ENCODE measurements at places on chromosomes 7 and 10.

DNA sequence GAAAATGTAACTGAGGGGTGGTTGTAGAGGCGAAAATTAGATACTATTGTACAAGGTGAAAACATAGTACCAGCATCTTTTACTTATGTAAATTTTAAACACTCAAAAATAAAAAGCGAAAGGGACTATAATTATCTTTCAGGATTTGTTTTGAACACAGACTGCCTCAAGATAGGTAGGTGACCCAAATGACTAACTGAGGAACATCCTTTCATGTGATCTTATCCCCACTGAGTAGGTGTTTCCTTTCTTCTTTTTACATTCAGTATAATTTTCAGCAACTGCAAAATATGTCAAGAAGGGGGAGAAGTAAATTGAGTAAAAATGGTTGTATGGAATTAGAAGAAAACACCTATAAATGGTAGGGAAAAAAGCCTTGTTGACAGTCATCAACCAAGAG, 236.7 kb downstream of the PHF14 start:
- DNase-seq, result no peak

DNA sequence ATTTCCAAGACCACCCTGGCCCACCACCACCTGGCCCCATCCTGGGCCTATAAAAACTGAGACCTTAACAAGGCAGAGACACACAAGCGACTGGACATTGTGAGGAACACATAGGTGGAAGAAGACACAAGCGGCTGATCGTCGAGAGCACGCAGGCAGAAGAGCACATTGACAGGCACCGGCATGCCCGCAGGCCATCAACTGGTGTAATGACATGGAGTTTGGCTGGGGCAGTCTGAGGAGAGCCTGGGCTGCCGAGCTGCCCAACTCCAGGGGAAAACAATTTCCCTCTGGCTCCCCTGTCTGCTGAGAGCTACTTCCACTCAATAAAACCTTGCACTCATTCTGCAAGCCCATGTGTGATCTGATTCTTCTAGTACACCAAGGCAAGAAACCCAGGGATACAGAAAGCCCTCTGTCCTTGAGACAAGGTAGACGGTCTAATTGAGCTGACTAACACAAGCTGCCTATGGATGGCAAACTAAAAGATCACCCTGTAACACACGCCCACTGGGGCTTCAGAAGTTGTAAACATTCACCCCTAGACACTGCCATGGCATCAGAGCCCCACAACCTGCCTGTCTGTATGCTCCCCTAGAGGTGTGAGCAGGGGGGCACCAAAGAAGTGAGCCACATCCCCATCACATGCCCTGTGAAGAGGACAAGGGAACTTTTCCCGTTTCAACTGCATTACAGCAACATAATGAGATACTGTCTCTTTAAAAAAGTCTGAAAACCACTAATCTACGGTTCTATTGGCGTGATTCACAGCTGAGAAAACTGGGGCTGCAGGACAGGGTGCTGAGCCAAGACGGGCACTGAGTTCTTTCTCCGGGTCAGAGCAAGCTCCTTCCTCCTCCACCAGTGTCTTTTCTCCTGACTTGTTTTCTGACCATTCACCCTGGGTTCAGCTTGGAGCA, 18.5 kb upstream of the TNS3 start:
- peak; percentile 47 for DNase-seq

GRCh38 chr7:132078891-132079735, 497.2 kb downstream of the PLXNA4 start:
- peak; percentile 51 for DNase-seq

DNA sequence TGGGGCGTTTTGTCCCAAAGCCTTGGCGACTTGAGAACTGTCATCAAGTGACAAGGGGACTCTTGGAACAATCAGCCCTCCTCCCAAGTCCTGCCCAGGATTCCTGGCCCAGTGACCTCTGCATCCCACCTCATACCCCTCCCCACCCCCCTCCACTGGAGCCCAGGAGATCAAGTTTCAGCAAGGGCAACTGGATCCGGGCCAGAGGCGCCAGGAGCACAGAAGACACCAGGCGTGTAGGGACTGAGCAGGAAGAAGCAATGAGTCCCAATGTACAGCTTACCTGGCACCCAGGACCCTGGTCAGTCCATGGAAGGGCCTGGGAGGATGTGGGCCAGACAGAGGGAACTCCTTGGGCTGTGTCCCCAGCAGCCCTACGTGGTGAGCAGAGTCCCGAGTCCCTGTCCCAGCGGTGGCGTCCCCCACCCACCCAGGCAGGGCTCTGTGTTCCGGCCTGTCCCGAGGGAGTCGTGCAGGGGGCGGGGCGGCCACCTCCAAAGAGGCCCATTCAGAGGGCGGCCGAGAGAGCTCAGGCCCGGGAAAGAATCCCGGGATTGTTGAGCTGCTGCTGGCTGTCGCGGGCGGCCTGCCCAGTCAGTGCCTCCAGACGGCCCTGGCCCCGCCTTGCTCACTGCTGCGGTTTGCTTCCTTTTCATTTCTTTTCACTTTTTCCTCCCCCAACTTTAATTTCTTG, 254.1 kb downstream of the TNS3 start:
- peak; percentile 85 for DNase-seq

GRCh38 chr10:1600861-1601260, 136.5 kb downstream of the ADARB2 start:
- peak; percentile 18 for DNase-seq

DNA sequence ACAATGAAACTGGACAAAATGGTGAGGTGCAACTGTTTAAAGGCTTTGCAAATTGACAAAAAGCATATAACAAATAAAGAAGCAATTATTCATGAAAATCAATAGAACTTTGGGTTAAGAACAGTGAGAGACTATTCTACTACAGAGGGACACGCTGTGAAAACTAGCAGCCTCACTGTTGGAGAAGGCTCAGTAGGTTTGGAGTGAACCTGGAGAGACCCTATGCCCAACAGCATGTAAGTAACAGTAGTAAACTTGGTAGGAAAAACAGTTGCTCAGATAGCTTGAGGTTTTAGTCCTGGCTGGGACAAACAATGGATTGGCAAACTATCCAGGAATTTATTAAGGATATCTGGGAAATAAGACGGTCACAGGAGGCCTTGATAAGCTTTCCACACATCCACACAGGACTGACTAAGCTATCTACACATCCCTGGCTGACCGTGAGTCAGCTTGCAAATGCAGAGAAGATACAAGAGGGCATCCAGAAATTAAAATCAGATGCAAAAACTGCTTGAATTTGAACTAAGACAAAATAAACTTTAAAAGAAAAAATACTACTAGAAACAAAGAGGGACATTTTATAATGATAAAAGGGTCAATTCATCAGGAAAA, 15.9 kb downstream of the FAM149B1 start:
- DNase-seq, result no peak

- no peak for DNase-seq
These were observed 38.1 kb downstream of the COL13A1 start for GRCh38 chr10:69839696-69840345.

GRCh38 chr7:78140109-78140508, 341.5 kb downstream of the PHTF2 start:
- no peak for DNase-seq

DNA sequence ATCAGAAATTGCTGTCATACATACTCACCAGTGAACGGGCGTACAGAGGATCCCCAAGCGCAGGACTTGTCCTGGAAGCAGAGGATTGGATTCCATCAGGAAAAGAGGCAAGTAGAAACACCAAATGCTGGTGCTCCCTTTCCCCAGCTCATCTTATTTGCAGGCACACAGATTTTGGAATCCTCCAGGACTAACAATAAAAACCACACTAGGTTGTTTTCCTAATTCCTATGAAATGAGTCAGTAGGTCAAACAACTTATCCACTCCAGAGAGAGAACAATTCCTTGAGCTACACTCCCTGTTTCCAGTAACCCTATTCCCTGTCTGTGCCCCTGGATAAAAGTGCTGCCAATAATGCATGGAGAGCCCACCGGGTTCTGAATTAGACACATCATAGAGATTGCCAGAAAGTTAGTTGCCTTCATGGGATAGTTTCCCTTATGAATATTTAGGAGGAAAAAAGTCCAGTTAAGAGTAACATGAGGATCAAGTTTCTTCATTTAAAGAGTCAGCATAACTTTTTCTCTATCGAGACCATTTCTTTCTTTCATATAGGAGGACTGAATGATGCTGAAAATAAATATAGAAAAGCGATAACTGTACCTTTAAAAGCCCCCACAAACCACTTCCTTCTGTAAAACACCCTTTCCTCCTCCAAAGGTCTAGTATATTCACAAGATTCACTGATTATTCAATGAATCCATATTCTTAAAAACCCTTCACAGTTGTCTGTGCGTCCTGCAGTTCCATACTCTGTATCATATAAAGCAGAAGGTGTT, 178.3 kb upstream of the KLF14 start:
- no peak for DNase-seq

DNA sequence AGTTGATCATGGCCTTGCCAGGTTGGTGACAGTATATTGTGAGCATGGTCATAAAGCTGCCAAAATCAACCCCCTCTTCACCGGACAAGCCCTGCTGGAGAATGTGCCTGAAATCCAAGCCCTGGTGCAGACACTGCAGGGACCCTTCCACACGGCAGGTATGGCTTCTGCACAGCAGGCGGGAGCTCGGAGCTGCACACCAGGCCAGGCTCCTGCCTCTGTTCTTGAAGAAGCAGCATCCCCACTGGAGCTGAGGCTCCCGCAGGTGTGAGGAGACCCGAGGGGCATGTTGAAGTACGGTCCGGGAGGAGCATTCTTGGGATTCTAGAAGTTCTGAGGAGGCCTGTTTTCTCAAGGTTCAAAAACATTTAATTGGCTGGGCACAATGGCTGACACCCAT, 12.7 kb downstream of the DHTKD1 start:
- DNase-seq, result no peak

GRCh38 chr7:16409777-16410176, 11.6 kb downstream of the CRPPA start:
- DNase-seq, result no peak

GRCh38 chr10:61847640-61848039, 53.9 kb upstream of the ARID5B start:
- no peak for DNase-seq

GRCh38 chr7:171912-172515, 20.4 kb upstream of the FAM20C start:
- no peak for DNase-seq

GRCh38 chr7:72020311-72020710, 391.8 kb downstream of the CALN1 start:
- DNase-seq, result no peak
